CD4-positive, alpha-beta T cell (primary cell): ENCODE measurements at places on chromosomes 3 and 15. TPM values are rescaled to one million over a fixed set of nuclear protein-coding genes. Genes with fewer than 3 reads are reported as not detected.

CHL1 gene
- not detected for total RNA-seq

KLHL6 gene
- total RNA-seq = 23.9 TPM

ANKRD63 gene
- total RNA-seq = not detected

GRCh38 chr3:59163953-59164352, 114.1 kb upstream of the CFAP20DC start:
- DNase-seq = no peak

- no peak for DNase-seq
These were observed 15.2 kb downstream of the TRNT1 start for GRCh38 chr3:3141939-3142338.

DNA sequence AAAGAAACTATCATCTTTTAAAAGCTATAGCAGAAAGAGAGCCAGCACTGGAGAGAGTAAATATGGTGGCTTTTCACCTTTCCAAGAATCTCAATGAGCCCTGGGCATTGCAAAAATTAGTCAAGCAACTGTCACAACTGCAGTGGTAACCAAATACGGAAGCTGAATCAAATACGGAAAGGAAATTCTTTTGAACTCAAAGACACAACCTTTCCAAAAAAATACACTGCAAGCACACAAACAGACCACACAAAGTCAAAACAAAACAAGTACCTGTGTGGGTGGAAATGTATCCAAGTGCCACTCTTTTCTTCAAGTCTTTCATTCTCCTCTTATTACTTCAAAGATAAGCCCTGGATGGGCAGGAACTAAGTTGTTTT, 17.6 kb downstream of the VGLL4 start:
- DNase-seq = no peak

GRCh38 chr3:30156586-30157498, 449.6 kb upstream of the TGFBR2 start:
- no peak for DNase-seq

GRCh38 chr15:60462027-60462426, 16.9 kb downstream of the ICE2 start:
- DNase-seq = no peak

DNA sequence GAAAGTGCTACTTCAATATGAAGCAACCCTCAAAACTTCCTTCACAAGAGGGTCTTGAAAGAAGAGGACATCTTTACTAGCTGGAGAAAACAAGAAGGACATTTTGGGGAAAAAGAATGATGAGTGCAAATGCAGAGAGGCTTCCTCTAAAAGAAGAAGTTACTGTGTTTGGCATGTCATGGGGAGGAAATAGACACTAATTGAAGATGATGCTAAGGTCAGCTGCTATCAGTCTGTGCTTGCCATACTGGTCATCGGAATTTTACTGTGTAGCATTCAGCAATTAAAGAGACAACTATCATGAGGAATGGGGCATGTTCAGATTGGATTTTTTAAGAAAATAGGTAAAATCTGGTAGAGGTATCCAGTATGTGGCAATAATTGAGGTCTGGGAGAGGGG, 60.0 kb downstream of the THRB start:
- no peak for DNase-seq

PAQR5 gene
- total RNA-seq = not detected

SLC12A1 gene
- total RNA-seq = not detected

STAC gene
- not detected for total RNA-seq
